ENCODE measurements at places on chromosomes 12 and 14. TPM values are rescaled to one million over a fixed set of nuclear protein-coding genes. Genes with fewer than 3 reads are reported as not detected.

Gene EXOC5
- total RNA-seq: 49.9 TPM

Gene EFS
- total RNA-seq: not detected

Gene PMCH
- total RNA-seq: not detected

Gene ATG14
- total RNA-seq: 5.3 TPM

Gene MYRFL
- not detected for total RNA-seq

Gene LMO3
- not detected for total RNA-seq

Gene TMEM132C
- not detected for total RNA-seq

Gene KCNC2
- total RNA-seq: not detected

Gene IAPP
- not detected for total RNA-seq

Gene SAMD15
- 2.3 TPM for total RNA-seq

Gene ZC2HC1C
- total RNA-seq: 3.0 TPM

Gene MGAT4C
- total RNA-seq: 0.08 TPM

Gene CLIP1
- 54.8 TPM for total RNA-seq

Gene GLIPR1
- 37.0 TPM for total RNA-seq

All from A549 treated with DMSO at 1 μM for 4 hours (cell line).